Thymus (tissue), 14 donors: ENCODE measurements at places on chromosomes 7 and 10. TPM values are rescaled to one million over a fixed set of nuclear protein-coding genes. Genes with fewer than 3 reads are reported as not detected.

CYP2W1 gene
- total RNA-seq = 0.09 TPM

MRLN gene
- 0.47 TPM for total RNA-seq

OIT3 gene
- 1.1 TPM for total RNA-seq

DNA sequence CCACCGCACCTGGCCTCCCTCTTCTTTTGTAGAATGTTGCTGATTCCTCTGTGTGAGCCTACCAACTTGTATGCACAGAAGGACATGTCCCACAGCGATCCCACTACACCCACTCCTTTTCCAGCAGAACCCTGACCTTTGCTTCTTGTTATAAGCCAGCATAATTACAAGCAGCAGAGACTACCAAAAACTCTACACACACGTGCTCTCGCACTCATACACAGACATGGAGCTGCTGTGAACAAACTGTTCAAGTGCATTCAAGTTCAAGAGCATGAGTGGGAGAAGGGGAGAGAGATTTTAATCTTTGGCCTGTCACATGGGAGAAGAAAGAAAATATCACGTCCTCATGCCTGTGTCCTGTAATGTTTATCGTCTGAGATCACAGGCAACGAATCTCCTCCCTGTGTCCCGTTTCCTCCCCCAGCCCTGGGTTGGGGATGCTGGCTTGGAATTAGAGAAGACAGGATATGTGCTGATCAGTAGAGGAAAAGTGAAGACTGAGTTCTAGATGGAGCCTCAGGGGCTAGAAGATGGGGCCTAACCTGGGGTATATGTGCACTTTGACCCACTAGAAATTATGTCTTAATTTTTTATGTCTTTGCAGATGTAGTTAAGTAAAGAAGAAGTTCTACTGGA lies 79.6 kb downstream of the NHLRC2 start:
- no peak overlapping the region for H3K4me3 ChIP-seq
- no peak for DNase-seq
- H3K4me1 ChIP-seq = no peaks in the 10 kb centered on the region
- H3K27me3 ChIP-seq = no peaks in the 10 kb centered on the region
- H3K36me3 ChIP-seq = no peaks in the 10 kb centered on the region
- H3K27ac ChIP-seq = no peak overlapping the region

DNA sequence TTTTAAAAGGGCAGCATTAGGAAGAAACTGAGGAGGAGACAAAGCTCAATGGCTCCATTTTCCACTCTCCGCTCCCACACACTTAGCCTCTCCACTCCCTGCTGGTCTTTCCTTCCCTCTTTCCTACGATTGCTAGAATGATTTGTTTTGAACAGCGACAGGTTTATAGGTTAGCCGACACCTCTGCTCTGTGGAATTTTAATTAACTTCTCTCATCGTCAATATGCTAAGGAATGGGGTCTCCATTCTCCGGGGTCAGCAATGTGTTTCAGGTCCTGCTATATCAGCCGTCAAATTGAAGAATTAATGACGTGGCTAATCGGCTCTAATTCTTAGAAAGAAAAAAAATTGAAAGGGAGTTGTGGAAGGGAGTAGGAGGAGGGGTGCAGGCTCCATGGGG lies 28.9 kb downstream of the FBXW4 start:
- H3K27ac ChIP-seq = no peak overlapping the region
- peaks cover 82% of the 10 kb centered on the region for H3K36me3 ChIP-seq
- H3K27me3 ChIP-seq = no peaks in the 10 kb centered on the region
- DNase-seq = no peak

GRCh38 chr10:89115876-89116627 lies 91.1 kb downstream of the CH25H start:
- H3K4me1 ChIP-seq = no peaks in the 10 kb centered on the region
- no peaks in the 10 kb centered on the region for H3K27me3 ChIP-seq
- H3K36me3 ChIP-seq = no peaks in the 10 kb centered on the region
- H3K27ac ChIP-seq = no peak overlapping the region
- no peak for DNase-seq
- H3K4me3 ChIP-seq = no peak overlapping the region

DNA sequence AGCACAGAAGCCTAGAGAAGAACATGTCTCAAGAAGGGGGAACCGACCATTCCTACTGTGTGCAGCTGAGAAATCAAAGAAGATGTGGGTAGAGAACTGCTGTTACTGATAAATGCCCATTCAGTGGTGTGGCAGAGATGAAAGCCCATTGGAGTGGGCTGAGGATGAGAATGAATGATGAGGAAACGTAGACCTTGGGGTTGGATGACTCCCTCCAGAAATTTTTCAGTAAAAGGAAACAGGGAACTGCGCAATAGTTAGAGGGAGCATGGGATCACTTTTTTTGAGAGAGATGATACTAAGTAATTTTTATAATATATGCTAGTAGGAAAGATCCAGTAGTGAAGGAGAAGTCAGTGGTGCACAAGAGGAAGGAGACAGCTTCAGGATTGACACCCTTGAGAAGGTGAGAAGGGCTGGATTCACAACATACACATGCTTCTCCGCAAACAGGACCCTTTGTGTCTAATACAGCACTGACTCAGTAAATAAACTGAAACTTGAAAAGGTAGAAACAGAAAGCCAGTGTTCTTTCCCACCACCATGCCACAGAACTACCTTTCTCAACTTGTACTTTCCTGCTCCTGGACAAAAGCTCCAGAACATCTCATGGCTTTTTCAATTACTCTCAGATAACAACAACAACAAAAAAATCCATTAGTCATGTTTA lies 104.7 kb upstream of the IL6 start:
- no peaks in the 10 kb centered on the region for H3K27me3 ChIP-seq
- H3K27ac ChIP-seq = no peak overlapping the region
